ENCODE measurements at places on chromosomes 12 and 14. TPM values are rescaled to one million over a fixed set of nuclear protein-coding genes. Genes with fewer than 3 reads are reported as not detected.

CBX5 gene
- total RNA-seq: 49.9 TPM

CYP27B1 gene
- total RNA-seq: 0.14 TPM

ANKRD33 gene
- not detected for total RNA-seq

SYNDIG1L gene
- total RNA-seq: 0.34 TPM

PLCZ1 gene
- 0.85 TPM for total RNA-seq

FAM222A gene
- total RNA-seq: 52.3 TPM

SMOC1 gene
- total RNA-seq: 187 TPM

RAPGEF3 gene
- 28.5 TPM for total RNA-seq

RNFT2 gene
- 4.7 TPM for total RNA-seq

SSPN gene
- total RNA-seq: 17.0 TPM

CLEC4A gene
- total RNA-seq: 1.1 TPM

PLXNC1 gene
- 118 TPM for total RNA-seq

TMEM117 gene
- 26.5 TPM for total RNA-seq

NPFF gene
- total RNA-seq: not detected

C14orf39 gene
- total RNA-seq: 4.7 TPM

KRT78 gene
- total RNA-seq: not detected

All from prostate gland (tissue), 2 donors.